Fibroblast of pulmonary artery (primary cell): ENCODE measurements at places on chromosomes 7 and 10.

DNA sequence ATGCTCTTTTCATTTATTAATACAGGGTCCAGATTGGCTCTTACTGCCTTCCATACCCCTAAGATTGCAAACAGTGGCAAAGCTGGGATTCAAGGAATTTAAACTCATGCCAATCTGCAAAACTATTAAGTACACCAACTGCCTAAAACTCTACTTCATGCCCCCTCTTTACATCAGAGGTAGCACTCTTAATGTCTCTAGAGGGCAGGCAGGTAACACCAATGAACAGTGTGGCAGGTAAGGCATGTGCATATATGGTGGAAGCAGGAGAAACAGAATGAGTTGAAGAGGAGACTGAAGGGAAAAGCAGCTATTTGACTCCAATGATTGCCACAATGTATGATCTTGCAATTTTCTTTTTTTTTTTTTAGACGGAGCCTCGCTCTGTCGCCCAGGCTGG is 156.7 kb downstream of the BTAF1 start:
- no peak for DNase-seq

DNA sequence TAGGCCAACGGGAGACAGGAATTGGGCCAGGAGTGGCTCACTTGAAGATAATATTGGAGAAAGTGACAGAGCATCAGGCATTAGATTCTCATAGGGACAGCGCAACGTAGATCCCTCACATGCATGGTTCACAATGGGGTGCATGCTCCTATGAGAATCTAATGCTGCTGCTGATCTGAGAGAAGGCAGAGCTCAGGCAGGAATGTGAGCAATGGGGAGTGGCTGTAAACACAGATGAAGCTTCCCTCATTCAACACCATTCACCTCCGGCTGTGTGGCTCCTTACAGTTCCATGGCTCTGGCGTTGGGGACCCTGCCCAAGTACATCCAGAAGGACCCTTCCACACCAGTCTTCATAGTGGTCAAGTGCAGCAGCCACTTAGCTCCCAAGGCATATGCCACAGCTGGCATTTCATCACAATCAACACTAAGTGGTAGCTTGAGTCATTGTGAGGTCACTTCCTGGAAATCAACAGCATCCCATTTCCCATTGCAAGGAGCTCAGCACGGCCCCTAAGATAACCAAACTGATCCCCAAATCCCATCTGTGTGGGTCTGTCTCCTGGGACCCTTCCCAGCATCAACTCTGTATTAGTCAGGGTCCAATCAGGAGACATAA is 174.5 kb downstream of the TPST1 start:
- peak; percentile 56 for DNase-seq

GRCh38 chr10:97876402-97876801 is 26.8 kb downstream of the GOLGA7B start:
- DNase-seq, result no peak

DNA sequence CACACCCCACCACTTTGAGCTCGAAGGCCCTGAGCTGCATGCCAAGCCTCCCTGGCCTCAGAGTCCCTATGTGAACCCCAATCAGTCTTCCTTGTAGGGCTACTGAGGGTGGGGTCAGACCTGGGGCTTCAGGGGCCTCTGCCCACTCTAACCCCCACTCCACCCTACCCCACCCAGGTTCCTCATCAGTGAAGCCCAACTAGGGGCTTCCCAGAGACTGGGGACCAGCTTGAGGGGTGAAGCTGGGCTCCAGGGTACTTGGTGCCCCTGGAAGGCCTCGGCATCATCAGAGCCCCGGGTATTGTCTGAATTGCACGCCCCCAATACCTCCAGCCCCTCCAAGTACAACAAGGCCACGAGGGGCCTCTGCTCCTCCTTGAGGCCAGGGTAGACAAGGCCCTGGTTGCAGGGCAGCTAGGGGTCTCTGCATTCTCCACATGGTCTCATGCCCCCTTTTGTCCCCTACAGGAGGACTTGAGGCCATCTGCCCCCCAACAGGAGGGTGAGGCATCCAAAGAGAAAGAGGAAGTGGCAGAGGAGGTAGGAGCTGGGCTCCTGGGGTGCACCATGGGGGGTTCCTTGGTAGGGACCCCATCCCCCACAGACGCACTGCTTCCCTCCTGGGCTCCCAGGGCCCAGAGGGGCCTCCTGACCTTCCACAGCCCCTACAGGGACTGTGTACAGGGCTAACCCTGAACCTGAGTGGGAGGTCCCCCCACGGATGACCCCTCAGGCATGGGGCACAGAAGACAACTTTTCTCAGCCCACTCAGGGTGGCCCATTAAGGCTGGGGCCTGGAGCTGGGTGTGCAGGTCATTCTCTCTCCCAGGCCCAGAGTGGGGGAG is 4.0 kb downstream of the SNCG start:
- DNase-seq, result no peak

GRCh38 chr10:75070961-75071428 is 40.5 kb upstream of the SAMD8 start:
- peak; percentile 27 for DNase-seq

DNA sequence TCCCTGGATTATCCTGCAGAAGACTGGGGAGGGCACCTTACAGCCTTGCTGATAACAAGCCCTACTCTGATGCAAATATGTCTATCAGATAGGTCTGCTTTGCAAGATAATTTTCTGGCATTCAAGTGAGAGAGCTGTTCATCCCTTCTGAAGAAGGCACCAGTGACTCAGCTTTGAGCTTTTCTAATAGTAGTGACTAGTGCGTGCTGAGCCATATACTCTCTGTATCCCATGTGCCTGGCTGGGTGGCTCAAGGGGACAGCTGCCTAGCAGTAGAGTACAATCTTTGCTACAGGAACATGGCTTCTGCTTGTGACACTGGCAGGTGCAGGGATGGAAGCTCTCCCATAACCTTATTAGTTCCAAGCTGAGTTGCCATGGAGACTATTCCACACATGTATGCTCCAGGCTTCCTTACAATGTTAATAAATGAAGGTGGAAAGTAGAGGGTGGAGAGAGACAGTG is 35.0 kb upstream of the ABCB4 start:
- DNase-seq, result no peak

GRCh38 chr10:22593026-22593425 is 121.4 kb downstream of the PIP4K2A start:
- no peak for DNase-seq

DNA sequence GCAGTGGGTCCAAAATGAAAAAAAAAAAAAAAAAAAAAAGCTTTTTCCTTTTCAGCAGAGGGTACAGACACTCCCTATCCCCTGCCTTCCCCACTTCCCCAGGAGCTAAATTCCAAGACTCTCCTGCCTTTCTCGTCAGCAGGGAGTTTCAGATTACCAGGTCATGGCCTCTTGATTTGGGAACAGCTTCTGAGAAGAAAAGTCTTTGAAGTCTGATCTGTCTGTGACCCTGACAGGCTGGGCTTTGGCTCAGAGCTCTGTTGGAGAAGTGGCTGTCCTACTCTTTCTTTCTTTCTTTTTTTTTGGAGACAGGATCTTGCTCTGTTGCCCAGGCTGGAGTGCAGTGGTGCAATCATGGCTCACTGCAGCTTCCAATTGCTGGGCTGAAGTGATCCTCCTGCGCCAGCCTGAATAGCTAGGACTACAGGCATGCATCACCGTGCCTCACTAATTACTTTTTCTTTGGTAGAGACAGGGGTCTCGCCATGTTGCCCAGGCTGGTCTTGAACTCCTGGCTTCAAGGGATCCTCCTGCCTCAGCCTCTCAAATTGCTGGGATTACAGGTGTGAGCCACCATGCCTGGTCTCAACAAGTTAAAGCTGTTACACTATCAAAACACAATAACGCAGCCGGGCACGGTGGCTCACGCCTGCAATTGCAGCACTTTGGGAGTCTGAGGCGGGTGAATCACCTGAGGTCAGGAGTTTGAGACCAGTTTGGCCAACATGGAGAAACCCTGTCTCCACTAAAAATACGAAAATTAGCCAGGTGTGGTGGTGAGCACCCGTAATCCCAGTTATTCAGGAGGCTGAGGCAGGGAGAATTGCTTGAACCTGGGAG is 59.9 kb downstream of the COL26A1 start:
- DNase-seq, result no peak

GRCh38 chr7:50491943-50492342 is 41.8 kb upstream of the FIGNL1 start:
- no peak for DNase-seq

DNA sequence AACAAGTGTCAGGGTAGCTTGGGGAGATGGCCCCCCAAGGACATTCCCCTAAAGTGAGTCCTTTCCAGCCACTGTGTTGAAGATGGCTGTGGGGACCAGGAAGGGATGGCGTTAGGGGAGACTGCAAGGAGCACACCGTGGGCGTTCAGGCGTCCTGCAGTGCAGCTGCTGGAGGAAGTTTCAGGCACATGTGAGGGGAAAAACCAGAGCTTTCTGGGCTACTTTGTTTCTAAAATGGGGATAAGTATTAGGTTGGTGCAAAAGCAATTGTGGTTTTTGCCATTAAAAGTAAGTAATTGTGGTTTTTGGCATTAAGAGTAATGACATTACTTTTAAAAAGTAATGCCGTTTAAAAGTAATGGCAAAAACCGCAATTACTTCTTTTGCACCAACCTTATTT is 14.3 kb downstream of the PRF1 start:
- DNase-seq, result no peak

DNA sequence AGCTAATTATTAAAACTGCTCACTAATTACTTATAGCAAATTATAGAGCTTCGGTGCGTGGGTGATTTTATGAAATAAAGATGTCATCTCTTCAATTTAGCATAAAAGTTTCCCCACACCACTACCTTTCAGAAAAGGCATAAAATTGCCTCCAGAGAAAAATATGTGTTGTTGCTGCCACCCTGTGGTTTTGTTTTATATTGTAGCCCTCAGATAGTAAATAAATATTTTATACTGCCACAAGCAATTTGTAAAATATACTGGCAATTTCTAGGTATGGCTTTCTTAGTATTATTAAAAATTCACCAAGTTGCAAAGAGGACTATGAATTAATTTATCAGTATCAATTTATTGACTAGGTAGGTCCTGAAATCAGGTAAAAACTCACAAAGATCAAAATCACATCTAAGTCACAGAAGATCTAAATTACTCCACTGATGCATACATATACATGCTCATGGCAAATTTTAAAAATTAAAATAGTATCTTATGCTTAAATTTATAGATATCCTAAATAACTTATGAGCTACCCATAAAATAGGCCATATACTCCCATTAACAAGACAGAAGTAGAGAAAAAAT is 26.5 kb downstream of the ASNS start:
- peak; percentile 53 for DNase-seq

GRCh38 chr10:14405076-14406065 is 74.6 kb upstream of the FRMD4A start:
- DNase-seq, result peak; percentile 97

DNA sequence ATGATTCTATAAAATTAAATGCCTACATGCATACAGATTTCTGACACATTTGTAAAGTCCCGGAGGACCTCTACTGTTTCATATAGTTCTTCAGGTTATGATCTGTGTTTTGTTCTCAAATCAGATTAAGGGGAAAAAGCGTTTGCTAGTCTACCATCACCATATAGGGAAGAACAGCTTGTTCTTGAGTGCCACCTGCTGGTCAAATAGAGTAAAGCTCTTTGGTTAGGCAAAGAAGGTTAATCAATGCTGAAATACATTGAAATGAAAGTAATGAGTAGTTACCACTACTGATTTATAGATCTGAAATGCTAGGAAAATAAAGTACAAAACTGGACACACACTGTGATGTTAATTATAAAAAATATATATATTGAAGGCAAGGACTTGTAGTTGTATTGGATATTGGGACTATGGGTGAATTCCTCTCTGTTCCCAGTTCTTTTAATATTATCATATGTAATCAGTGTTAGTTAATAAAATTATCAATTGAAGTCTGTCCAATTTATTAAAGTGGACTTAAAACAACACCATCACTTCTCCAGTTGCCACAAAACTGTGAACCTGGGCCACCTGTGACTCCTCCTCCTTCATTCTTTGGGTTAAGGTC is 72.6 kb upstream of the PDLIM1 start:
- DNase-seq, result peak; percentile 86
